GOT3 (cell line): ENCODE measurements at places on chromosomes 7 and 10.

DNA sequence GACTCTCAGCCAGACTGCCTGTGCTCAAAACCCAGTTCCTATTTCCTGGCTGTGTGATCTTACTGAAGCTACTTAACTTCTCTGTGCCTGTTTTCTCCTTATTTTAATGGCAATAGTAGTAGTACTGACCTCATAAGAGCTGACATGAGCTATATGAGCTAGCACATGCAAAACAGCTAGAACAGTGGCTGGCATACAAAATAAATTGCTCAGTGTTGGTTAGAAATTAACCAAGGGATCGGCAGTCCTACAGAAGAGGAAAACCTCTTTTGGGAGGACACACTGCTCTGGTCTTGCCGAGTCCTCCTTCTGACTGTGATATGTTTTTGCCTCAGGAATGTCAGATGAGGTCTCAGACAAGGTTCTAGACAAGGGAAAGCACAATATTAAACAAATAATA is 322.6 kb downstream of the GRM8 start:
- DNase-seq, result no peak

DNA sequence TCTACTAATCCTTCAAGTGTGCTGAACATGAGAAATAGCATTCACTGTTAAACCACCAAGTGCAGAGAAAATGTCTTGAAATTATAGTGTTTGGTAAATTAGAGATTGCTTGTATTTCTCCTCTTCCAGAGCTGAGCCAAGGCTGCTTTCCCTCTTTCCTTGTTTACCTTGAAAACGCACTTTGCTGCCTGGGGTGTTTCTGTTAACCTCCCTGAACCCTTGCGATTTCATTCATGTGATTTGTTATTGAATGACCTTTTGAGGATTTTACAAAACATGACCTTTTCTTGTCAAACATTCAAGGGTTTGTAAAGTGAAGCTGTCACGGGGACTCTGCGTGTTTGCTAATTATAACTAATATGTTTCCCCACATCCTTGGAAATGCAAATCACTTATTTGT is 169.4 kb downstream of the LRMDA start:
- no peak for DNase-seq

GRCh38 chr10:88647061-88647615 is 17.1 kb upstream of the LIPF start:
- no peak for DNase-seq

GRCh38 chr10:27527666-27528295 is 23.7 kb downstream of the RAB18 start:
- no peak for DNase-seq

DNA sequence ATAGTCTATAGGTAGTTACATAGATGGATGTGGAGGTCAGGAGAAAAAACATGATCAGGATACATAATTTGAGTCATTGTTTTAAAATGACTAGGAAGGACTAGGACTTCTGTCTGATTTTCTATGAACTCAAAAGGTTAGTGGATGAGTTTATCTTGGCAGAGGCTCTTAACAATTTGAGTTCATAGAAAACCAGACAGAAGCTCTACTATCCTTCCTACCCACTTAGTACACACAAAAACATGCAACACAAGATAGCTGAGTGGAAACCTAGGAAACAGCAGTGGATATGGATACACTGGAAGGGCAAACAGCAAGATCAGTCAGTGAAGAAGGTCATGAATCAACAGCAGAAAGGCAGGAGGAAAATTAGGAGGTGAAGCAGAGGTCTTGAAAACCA is 84.6 kb downstream of the VPS50 start:
- DNase-seq, result no peak

- DNase-seq, result no peak
These were observed 77.8 kb upstream of the TNRC18 start for GRCh38 chr7:5501465-5501864.

DNA sequence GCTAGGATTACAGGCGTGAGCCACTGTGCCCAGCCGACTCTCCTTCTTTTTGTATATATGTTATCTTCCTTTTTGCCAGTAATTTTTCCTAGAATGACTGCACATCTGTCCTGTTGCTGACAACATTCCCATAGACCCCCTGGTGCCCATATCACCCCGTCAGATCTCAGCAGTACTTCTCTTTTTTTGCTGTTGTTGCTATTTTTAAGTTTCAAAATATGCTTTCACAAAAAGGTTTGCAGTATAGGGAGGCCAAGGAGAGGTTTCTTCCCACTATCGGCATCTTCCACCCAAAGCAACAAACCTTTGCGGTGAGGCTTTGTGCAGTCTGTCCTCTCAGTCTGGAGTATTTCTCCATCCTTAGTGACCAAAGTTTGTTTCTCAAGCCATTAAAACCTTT is 23.1 kb downstream of the PIK3CG start:
- DNase-seq, result no peak

- DNase-seq, result no peak
These were observed 1193.9 kb downstream of the DNAJB9 start for GRCh38 chr7:109763611-109764010.

DNA sequence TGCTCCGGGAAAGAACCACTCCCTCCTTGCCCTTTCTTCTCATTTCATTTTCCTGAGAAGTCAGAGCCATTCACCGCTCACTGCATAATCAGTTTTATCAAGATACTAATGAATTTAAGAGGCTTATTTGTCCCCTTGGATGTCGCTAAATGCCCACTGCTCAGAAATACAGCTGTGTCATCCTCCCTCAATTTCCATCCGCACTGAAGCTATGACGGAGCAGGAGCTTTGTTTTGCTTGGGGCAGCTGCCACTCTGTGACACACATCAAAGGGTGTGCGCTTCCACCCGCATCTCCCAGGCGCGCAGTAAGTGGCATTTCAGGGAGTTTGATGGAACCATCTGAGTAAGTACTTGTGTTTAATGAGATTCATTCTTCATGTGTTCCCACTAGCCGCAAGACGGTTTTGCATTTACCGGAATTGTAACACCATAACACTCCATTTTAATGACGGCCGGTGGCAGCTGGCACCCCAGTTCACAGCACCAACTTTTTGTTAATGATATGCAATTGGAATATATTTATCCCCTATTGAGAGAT is 103.8 kb upstream of the PARD3 start:
- no peak for DNase-seq

- DNase-seq, result no peak
These were observed 68.0 kb downstream of the ITIH5 start for GRCh38 chr10:7598771-7599170.

DNA sequence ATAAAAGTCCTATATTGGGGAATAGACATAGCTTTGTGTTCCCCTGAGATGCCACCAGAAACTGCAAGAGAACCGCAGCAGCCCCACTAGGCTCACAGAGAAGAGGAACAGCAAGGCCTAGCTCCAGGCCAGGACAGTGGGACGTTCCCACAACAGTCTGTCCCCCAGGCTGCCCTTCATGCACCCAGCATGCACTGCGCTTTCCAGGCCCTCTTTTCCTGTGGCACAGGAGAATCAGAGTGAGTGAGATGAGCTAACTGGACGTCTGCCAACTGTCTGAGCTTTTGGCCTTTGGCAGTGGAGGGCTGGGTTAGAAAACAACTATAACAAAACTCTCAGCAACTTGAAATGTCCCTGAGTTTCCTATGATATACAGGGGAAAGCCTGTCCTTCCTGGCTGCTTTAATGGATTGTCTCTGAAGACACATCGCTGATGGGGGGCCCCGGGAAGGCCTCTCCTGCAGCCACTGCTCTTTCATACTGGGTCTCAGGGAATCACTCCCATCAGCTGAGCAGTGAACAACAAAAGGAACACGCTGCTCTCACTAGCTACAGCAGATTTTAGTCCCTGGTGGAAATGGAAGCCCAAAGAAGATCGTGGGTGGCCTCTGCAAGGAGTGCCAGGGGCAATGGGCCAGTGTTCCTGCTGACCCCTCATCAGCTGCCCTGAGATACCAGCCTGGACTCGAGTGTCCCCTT is 53.5 kb downstream of the PODXL start:
- no peak for DNase-seq

- DNase-seq, result no peak
These were observed 11.3 kb downstream of the SAP25 start for GRCh38 chr7:100562195-100563099.

- DNase-seq, result no peak
These were observed 208.4 kb downstream of the FANK1 start for GRCh38 chr10:126104767-126105166.

DNA sequence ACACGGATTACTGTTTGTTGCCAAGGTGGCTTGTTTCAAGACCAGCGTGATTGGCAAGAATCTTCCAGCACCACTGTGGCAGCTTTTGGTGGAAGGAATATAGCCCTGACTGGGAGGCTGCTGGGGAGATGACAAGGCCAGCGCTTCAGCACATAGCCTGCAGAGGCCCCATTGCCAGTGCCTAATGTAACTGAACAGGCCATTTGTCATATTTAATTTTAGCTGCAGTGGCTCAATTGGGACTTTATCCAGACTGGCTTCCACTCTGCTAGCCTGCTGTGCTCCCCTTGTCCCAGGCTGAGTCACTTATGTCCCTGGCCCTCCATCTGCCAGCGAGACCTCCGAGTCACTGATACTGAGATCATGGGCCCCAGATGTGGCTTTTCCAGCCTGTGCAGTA is 483.1 kb downstream of the GALNT17 start:
- no peak for DNase-seq

- no peak for DNase-seq
These were observed 26.7 kb downstream of the EBF3 start for GRCh38 chr10:129937351-129937751.

- DNase-seq, result no peak
These were observed 209.1 kb upstream of the VWC2 start for GRCh38 chr7:49564379-49564714.

DNA sequence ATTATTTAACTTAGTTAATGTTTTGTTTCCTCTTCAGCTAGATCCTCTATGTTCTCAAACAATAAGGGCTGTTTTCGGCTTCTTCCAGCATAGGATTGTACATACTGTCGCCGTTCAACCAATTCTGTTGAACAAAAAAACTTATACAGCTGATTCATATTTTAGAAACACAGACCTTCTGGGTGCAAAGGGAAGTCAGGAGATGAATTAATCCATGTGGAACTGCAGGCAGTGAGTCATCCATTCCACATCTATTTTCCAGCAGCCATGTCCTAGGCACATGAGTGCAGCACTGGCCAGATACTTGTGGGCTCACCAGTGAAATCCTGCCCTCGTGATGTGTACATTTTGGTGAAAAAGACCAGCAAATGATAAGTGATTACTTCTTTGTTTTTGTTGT is 163.2 kb downstream of the JAZF1 start:
- DNase-seq, result no peak

DNA sequence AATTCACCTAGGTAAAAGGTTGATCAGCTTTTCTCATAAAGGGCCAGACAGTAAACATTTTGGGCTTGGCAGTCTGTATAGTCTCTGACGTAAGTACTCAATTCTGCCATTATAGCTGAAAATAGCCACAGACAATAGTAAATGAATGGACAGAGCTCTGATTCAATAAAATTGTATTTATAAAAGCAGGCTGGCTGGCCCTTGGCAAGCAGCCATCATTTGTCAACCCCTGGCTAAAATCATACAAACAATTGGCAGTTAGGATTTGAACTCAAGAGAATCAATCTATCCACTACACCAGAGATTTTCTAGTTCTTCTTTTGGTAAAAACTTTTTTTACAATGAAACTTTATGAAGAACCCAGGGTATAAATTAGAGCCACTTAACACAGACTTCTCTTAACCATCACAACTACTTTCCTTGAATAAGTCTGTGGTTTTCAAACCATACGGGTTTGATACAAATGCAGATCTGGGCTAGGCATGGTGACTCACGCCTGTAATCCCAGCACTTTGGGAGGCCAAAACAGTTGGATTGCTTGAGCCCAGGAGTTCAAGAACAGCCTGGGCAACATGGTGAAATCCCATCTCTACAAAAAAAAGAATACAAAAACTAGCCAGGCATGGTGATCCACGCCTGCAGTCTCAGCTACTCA is 124.5 kb downstream of the SLC16A9 start:
- no peak for DNase-seq

GRCh38 chr10:79353726-79354125 is 6.5 kb downstream of the PPIF start:
- DNase-seq, result no peak

DNA sequence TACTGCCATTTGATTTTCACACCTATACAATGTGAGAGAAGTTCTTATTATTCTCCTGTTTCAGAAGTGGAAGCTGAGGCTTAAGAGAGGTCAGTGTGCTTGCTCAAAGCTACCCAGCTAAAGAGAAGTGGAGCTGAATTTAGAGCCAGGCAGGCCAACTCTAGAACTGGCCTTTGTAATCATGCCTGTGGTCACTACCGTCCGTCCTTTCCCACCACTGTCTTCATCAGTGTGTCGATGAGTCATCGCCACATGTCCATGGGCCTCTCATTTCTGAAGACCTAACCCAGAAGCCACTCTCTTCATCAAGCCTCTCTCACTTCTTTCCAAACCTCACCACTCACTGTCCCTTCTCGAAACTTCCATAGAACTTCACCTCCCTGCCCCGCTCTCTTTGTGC is 237.8 kb downstream of the KIAA1217 start:
- no peak for DNase-seq

- no peak for DNase-seq
These were observed 62.7 kb upstream of the ZPBP start for GRCh38 chr7:50155755-50156154.

DNA sequence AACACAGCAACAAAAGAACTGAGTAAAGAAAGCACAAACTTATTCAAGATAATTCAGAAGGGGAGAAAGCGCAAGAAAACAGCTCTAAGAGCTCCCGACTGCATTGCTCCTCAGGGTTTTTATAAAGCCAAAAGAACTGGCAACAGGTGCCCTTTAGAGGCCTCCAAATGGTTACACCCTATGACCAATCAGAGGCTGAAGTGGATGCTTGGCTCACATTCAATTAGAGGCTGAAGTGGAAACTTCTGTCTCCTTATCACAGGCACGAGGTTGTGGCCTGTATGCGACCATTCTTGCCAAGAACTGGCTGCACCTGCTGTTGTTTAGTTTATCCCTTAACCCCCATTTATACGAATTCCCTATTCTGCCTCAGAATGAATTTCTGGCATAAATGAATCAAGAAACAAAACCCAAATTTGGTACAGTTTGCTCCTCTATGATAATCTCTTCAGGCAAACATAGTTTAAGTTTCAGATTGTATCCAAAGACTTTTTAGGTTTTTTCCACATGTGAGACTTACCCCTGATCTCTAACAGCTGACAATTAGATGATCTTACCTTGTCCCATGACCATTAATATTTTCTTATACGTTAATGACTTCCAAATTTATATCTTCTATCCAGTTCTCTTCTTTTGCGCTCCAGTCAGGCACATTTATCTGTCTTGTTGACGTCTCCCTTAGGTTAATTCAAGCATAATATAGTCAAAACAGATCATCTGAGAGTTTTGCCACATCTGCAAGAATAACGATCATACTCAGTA is 504.8 kb downstream of the NXPH1 start:
- no peak for DNase-seq

GRCh38 chr10:48502791-48503190 is 102.1 kb downstream of the ARHGAP22 start:
- no peak for DNase-seq

DNA sequence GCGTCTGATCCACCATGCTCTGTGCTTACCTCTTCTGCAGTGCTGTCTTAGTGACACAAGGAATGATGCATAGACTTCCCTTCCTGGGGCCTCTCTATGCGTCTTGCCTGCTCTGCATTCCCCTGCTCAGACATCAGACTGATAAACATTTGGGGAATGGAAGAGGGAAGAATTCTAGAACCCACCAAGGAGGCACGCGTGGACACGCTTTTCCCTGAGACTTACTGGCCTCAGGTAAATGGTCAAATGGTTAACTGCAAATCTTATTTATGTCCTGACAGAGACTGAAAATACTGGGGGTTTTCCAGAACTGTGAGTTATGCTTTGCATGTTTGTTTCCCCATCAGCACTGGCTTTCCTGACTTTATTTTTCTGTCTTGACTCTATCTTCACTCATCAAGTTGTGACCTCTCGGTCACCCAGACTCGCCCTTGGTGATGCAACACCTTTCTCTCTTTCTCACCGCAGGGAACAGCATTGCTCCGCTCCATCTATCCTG is 285.9 kb upstream of the FZD8 start:
- DNase-seq, result no peak
